ENCODE measurements at places on chromosomes 5 and 9.

GRCh38 chr5:88725454-88725853 is 157.5 kb downstream of the MEF2C start:
- no peak for DNase-seq

GRCh38 chr5:122182491-122182921 is 53.2 kb downstream of the ZNF474 start:
- DNase-seq: no peak

DNA sequence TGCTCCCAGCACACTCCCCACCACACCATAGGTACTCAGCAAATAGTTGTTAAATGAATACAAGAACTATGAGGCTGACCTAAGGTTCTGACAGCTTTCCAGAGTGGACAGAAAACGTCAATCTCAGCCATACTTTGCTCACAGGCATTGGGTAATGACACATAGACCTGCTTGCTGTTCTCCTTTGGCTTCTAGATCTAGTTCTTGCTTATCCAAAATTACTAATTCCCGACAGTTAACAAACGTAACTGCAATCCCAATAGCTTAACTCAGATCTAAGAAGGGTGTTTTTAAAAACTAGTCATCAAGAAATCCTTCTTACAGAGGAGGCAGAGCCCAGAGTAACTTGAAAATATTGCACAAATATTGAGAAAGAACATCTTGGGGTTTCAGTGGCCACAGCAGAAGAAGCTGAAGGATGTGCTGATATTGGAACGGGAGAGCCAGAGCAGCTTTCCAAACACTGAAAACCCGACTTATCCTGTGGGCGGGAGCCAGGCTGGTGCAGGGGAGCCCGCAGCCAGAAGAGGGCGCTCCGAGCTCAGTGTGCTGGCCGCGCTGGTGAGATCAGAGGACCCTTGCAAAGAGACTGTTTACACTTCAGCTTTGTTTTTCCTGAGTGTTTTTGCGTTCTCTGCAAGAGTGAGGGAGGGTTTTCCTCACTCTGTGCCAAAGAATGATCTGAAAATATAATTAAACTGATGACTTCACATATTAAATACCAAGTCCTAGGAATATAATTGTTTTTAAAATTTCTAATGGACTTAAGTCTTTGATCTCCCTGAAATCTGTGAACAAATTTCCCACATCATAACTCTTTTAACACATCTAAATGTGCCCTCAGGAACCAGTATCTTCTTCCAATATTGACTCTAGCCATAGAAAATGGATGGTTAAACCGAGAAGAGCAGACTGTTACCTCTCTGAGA is 30.3 kb downstream of the FGF1 start:
- peak; percentile 70 for DNase-seq

GRCh38 chr9:739362-739761 is 102.1 kb upstream of the DMRT1 start:
- DNase-seq: no peak

GRCh38 chr5:16980983-16981382 is 44.9 kb upstream of the MYO10 start:
- no peak for DNase-seq

DNA sequence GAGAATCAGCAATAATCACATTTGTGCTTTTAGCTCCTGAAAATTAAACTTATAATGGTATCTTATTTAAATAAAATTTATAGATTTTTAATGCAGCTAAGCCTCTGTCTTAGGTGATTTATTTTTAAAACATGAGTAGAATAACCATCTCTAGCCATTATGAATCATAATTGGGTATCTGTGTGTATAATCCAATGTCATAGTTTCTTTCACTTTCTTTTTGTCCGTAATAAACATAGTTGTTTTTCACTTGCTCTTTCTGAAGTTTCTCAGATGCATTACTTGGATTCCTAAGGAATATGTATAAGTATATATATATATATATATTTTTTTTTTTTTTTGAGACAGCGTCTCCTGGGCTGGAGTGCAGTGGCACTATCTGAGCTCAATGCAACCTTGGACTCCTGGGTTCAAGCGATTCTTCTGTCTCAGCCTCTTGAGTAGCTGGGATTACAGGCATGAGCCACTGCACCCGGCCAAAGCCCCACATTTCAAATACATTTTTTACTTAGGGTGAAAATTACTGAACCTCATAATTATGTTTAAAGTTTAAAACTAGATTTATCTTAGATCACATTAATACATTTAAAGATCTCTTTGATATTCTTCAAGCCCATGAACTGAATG is 377.1 kb downstream of the PRDM9 start:
- DNase-seq: no peak

Measured in NCI-H1417 (cell line).